NCI-H1694 treated with DMSO at 0.1 percent for 48 hours (cell line): ENCODE measurements at places on chromosomes 16 and 17.

- no peak for DNase-seq
Observed at GRCh38 chr16:1992704-1993317, 3.0 kb downstream of the SYNGR3 start.

DNA sequence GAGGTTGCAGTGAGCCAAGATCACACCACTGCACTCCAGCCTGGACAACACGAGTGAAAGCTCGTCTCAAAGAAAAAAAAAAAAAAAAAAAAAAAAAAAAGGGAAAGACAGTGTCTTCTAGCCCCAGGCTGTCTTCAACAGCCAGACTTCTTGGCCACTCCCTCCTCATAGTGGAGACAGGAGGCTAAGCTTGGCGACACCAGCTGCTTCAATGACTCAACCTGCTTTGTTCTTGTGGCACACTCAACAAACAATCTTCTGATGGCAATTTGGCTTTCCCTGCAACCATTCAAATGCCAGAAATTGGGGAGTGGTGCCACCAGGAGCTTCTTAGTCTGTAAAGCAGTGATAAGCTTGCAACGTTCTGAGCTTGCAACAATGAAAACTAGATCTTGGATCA lies 290.4 kb upstream of the DYNLRB2 start:
- no peak for DNase-seq

DNA sequence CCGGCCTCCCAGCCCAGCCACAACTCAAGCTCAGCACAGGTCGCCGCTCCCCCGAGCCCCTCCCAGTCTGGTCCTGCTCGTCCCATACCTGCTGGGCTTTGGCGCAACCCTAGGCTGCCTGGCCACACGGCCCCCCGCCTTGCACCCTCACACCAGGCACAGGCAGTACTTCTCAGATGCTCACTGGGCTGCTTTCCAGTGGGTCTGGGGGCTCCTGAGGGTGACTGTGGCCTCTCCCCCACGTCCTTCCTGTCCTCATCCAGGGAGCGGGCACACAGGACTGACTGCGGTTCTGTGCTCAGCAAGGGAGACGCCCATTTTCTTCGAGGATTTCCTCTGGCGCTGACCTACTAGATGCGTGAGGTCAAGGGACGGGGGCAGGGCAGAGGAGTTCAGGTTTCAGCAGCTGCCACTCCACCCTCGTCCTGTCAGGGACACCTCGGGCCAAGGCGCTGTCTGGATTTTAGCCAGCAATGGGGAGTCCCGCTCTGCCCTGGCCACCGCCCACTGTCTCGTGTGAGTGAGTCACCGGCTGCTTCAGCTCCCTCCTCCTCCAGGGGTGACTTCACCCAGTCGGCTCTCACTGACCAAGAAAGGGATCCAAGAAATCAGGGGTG lies 115.8 kb downstream of the NPIPB11 start:
- DNase-seq = no peak

DNA sequence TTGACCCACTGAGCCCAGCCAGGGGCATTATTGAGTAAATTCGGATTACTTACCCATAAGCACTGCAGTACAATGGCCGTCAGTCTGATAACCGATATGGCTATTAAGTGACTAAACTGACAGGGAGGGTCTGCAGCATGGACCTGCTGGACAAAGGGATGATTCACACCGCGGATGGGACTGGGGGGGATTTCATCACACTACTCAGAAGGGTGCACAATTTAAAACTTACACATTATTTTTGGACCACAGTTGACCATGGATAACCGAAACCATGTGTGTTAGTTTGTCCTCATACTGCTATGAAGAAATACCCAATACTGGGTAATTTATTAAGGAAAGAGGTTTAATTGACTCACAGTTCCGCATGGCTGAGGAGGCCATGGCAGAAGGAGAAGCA lies 106.5 kb downstream of the ABCC6 start:
- no peak for DNase-seq

DNA sequence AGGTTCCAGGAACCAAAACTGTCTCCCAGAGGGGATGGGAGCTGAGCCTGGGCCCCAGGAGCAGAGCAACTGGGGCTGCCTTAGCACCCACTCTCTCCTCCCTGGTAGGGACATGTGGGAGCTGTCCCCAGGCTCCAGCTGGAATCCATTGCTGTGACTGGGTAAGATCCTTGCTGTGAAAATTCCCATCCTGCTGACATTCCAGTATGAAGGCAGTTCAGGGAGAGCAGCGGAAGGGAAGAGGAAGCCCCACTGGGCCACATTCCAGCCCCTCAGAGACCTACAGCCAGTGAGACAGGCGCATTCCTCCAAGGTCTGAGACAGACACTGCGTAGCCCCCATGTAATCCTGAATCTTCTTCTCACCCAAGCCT lies 24.2 kb downstream of the MYO18A start:
- no peak for DNase-seq

- no peak for DNase-seq
Observed at GRCh38 chr16:53084141-53084541, 29.4 kb downstream of the CHD9 start.

DNA sequence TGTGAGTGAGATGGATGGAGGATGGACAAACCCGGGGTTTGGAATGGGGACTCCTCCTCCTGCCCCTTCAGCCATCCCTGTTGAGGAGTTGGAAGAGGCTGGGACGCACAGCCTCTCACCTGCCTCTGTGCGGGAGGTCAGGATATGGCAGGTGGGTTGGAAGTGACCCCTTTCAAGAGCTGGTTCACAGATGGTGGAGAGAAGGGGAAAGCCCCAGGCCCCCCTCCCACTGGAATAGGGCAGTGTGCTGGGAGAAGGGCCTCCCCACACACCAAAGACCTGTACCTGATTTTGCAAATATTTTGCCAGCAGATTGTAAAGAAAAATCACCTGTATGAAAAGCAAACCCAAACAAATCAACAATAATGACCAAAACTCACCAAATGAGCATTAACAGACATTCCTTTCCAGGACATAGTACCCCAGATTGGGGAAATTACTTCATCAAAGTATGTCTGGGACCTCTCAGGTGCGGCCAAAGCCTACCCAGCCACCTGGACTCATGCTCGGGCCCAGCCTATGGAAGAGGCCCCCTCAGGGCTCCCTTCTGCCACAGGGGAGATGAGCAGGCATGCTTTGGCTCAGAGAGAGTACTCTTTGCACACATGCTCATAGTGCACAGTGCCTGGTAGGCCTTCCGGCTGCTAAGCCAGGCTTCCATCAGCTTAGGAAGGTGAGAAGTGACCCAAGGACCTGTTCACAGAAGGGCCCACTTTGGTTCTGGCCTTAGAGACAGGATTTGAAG lies 7.8 kb downstream of the SLC47A2 start:
- no peak for DNase-seq

DNA sequence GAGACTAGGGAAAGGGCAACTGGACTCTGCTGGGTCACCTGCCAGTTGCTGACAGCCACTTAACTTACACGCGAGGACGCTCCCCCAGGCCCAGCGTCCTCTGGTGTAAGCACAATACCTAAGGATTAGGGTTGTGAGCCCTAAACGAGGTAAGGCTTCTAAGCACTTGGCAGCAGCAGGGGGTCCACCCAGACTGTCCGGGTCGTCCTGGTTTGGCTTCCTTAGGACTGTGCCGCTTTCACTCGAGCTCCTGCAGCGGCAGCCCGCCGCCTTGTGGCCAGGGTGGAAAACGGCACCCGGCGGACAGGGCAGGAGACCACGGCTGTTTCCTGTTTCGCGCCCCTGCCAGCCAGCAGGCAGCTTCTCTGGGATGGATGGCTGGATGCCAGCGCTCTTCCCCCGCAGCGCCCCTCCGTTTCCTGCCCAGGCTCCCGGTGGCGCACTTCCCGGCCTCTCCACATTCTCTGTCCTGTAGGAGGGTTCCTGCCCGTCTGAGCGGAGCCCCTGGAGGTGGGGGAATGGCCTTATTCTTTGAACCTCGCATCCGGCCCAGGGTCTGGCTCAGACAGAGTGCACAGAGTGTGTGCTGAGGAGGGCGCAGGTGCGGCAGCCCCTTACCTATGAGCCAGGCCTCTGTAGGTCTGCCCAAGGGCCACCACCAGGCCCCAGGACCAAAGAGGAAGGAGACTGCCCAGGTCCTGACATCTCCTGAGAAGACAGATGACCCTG lies 47.0 kb upstream of the AMZ2 start:
- DNase-seq = peak; percentile 79

- no peak for DNase-seq
Observed at GRCh38 chr17:79047291-79047920, 23.4 kb downstream of the C1QTNF1 start.

- DNase-seq = peak; percentile 61
Observed at GRCh38 chr17:67376737-67377487, at the start of gene PITPNC1. PITPNC1 (plus strand) TSS chr17:67377281.

GRCh38 chr16:12317856-12318537 lies 341.5 kb downstream of the SNX29 start:
- no peak for DNase-seq
